ENCODE measurements at places on chromosomes 6 and 20.

DNA sequence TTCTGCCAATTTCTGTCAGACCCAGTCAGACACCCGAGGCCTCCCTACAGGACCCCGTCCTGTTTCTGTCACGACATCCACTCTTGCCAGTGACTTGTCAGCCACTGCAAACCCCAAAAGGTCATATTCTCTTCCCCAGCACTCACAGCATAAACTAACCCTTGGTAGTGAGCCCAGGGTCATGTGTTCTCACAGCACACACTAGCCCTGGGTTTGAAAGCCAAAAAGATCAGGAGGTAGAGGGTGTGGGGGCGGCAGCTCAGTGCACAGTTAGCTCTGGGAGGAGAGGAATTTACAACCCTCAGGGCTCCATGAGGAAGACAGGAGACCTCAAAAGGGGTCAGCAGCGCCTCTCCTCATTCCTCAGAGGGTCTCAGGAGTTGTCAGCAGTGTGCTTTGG is 9.9 kb upstream of the SNX9 start:
- no peaks in the 10 kb centered on the region for H3K27me3 ChIP-seq
- peak; percentile 63 for DNase-seq
- H3K4me1 ChIP-seq = peaks cover 26% of the 10 kb centered on the region
- H3K4me3 ChIP-seq = no peak overlapping the region
- no peak overlapping the region for H3K27ac ChIP-seq

- no peaks in the 10 kb centered on the region for H3K36me3 ChIP-seq
- no peak overlapping the region for H3K4me3 ChIP-seq
- H3K4me1 ChIP-seq = no peaks in the 10 kb centered on the region
- no peak overlapping the region for H3K27ac ChIP-seq
- no peak for DNase-seq
- no peaks in the 10 kb centered on the region for H3K27me3 ChIP-seq
These were observed 226.0 kb downstream of the SLC24A3 start for GRCh38 chr20:19438488-19438887.

DNA sequence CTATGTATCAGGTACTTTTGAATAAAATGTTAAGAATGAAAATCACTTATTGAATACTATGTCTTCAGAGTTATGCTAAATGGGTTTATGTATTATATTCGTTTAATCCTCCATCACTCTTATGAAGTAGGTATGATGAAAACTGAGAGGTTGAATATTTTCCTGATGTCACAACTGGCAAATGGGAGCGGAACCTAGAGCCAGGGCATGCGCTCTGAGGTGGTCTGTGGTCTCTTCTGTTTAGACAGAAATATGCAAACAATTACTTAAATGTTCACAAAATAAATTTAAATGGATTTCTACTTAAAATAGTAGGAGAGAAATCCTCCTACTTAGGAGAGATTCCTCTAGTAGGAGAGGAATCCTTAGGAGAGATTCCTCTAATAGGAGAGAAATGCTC is 21.3 kb upstream of the UTRN start:
- H3K4me1 ChIP-seq = peaks cover 16% of the 10 kb centered on the region
- peak overlapping the region; percentile 23 for H3K27ac ChIP-seq
- H3K27me3 ChIP-seq = no peaks in the 10 kb centered on the region
- DNase-seq = no peak

GRCh38 chr6:112128208-112128607 is 40.8 kb downstream of the FAM229B start:
- no peak for DNase-seq
- no peaks in the 10 kb centered on the region for H3K4me1 ChIP-seq
- no peak overlapping the region for H3K4me3 ChIP-seq

DNA sequence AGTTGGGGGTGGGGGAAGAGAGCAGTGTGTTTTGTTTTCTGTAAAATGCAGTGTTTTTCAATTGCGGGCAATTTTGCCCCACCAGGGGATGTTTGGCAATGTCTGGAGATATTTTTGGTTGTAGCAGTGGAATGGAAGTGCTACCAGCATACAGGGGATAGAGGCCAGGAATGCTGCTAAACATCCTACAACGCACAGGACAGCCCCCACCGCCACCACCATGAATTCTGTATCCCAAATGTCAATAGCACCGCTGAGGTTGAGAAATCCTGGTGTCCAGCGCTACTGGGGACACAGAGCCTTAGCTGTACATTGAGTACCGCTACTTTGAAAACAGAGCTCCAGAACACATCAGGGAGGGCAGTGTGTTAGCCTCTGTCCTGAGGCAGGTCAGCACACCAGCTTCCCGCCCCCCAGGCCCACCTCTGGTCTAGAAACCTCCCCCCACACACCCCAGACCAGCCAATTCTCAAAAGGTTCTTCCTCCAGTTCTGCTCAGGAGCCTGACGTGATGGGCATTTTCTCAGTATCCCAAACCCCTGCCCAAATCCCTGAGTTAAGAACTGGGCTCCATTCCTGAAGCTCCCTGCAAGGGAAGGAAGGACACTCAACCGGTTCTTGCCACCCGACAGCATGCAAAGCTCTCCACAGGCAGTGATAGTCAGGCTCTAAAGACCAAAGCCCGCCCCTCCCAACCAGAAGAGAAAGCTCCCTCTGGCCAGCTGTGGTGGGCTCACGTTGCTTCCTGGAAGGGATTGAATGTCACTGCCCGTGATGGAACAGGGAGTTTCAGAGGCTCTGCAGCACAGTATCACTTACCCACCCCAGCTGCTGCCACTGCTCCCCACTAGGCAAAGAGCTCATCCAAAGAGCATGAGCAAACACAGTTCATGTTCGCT is 321.5 kb upstream of the JARID2 start:
- no peaks in the 10 kb centered on the region for H3K36me3 ChIP-seq
- H3K27ac ChIP-seq = peak overlapping the region; percentile 84
- no peak for DNase-seq

GRCh38 chr20:41379551-41379950 is 12.9 kb upstream of the EMILIN3 start:
- no peak overlapping the region for H3K4me3 ChIP-seq
- no peak overlapping the region for H3K27ac ChIP-seq
- no peaks in the 10 kb centered on the region for H3K4me1 ChIP-seq
- H3K27me3 ChIP-seq = no peaks in the 10 kb centered on the region
- DNase-seq = no peak

- no peaks in the 10 kb centered on the region for H3K4me1 ChIP-seq
- no peak overlapping the region for H3K27ac ChIP-seq
- no peaks in the 10 kb centered on the region for H3K27me3 ChIP-seq
These were observed 348.0 kb downstream of the HDGFL1 start for GRCh38 chr6:22917344-22917743.

GRCh38 chr6:36514554-36515456 is 32.5 kb downstream of the STK38 start:
- H3K27me3 ChIP-seq = no peaks in the 10 kb centered on the region
- no peaks in the 10 kb centered on the region for H3K36me3 ChIP-seq
- H3K4me1 ChIP-seq = peaks cover 20% of the 10 kb centered on the region
- H3K27ac ChIP-seq = peak overlapping the region; percentile 17

- no peaks in the 10 kb centered on the region for H3K27me3 ChIP-seq
- H3K36me3 ChIP-seq = peaks cover 3% of the 10 kb centered on the region
- peak overlapping the region; percentile 100 for H3K27ac ChIP-seq
- peaks cover 57% of the 10 kb centered on the region for H3K4me1 ChIP-seq
- DNase-seq = peak; percentile 55
These were observed 784 bp downstream of the FKBP5 start for GRCh38 chr6:35687658-35688604.

- no peak overlapping the region for H3K4me3 ChIP-seq
- no peaks in the 10 kb centered on the region for H3K27me3 ChIP-seq
- no peak overlapping the region for H3K27ac ChIP-seq
These were observed 12.6 kb downstream of the GLP1R start for GRCh38 chr6:39061182-39061581.

- H3K27me3 ChIP-seq = no peaks in the 10 kb centered on the region
- DNase-seq = no peak
- H3K27ac ChIP-seq = no peak overlapping the region
These were observed 67.1 kb downstream of the EDN1 start for GRCh38 chr6:12356983-12357972.

GRCh38 chr6:130482645-130483390 is 117.0 kb downstream of the TMEM200A start:
- no peak for DNase-seq
- H3K4me3 ChIP-seq = no peak overlapping the region
- H3K36me3 ChIP-seq = no peaks in the 10 kb centered on the region
- no peaks in the 10 kb centered on the region for H3K27me3 ChIP-seq
- H3K4me1 ChIP-seq = no peaks in the 10 kb centered on the region

- H3K4me1 ChIP-seq = no peaks in the 10 kb centered on the region
- DNase-seq = no peak
- no peaks in the 10 kb centered on the region for H3K36me3 ChIP-seq
- H3K27me3 ChIP-seq = no peaks in the 10 kb centered on the region
These were observed 71.4 kb upstream of the PBOV1 start for GRCh38 chr6:138289739-138290138.

GRCh38 chr6:146369866-146370265 is 173.8 kb upstream of the RAB32 start:
- H3K27me3 ChIP-seq = no peaks in the 10 kb centered on the region
- no peaks in the 10 kb centered on the region for H3K36me3 ChIP-seq
- H3K27ac ChIP-seq = no peak overlapping the region
- no peak for DNase-seq

DNA sequence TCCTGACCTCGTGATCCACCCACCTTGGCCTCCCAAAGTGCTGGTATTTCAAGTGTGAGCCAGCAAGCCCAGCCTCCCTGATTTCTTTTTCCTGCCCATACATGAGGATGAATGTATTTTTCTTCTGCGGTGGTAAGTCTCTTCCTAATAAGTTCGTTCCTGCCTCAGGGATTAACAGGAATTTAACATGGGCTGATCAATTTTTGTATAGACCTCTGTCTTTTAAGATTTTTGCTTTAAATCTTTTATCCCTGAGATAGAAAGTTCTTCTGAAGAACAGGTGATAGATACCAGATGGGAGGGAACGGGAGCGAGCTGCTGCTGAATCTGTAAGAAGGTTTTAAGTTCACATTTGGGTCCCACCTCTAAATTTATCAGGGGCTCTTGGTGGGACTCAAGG is 7.0 kb upstream of the ZNFX1 start:
- peaks cover 21% of the 10 kb centered on the region for H3K36me3 ChIP-seq
- DNase-seq = no peak
- no peak overlapping the region for H3K27ac ChIP-seq

GRCh38 chr6:156822747-156823206 is 45.6 kb downstream of the ARID1B start:
- H3K4me3 ChIP-seq = no peak overlapping the region
- H3K36me3 ChIP-seq = no peaks in the 10 kb centered on the region
- H3K4me1 ChIP-seq = peaks cover 22% of the 10 kb centered on the region
- DNase-seq = no peak

- peak overlapping the region; percentile 18 for H3K4me3 ChIP-seq
- no peak for DNase-seq
- H3K36me3 ChIP-seq = no peaks in the 10 kb centered on the region
- H3K4me1 ChIP-seq = no peaks in the 10 kb centered on the region
- H3K27me3 ChIP-seq = no peaks in the 10 kb centered on the region
- H3K27ac ChIP-seq = peak overlapping the region; percentile 84
These were observed 8.2 kb upstream of the QKI start for GRCh38 chr6:163406366-163406765.

- H3K36me3 ChIP-seq = no peaks in the 10 kb centered on the region
- DNase-seq = no peak
- no peak overlapping the region for H3K27ac ChIP-seq
- no peaks in the 10 kb centered on the region for H3K4me1 ChIP-seq
- no peaks in the 10 kb centered on the region for H3K27me3 ChIP-seq
These were observed 74.6 kb upstream of the CEP85L start for GRCh38 chr6:118725944-118726343.

DNA sequence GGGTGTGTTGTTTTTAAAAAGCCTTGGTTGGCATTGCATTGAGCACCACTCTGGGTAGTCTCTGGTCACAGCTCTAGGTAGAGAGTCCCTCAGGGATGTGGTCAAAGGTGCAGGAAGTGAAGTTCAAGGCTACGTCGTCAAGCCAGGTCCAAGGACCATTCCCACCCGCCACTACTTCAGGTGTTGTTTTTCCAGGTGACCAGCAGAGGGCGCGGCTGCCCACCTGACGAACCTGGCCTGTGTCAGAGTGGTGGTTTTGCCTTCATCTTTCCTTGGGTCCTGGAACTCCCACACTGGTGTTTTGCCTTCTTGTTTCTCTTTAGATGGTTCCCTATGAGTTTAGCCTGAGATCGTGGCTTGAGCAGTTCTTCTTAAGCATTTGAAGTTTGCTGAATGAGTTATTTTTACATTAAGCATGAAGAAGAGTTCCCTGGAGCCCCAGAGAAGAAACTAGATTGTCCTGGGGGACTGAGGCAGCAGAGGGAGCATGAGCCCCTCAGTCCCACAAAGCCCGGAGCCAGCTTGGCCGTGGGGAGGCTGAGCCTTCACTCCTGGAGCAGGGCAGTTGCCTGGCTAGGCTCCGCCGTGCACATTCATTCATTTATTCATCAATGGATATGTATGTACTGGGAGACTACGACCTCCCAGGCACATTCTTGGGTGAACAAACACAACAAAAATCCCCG is 5.6 kb upstream of the PHACTR3 start:
- H3K4me1 ChIP-seq = no peaks in the 10 kb centered on the region
- H3K27ac ChIP-seq = no peak overlapping the region

GRCh38 chr6:15365273-15365687 is 119.4 kb downstream of the JARID2 start:
- peaks cover 49% of the 10 kb centered on the region for H3K4me1 ChIP-seq
- no peaks in the 10 kb centered on the region for H3K27me3 ChIP-seq
- no peaks in the 10 kb centered on the region for H3K36me3 ChIP-seq
- H3K4me3 ChIP-seq = no peak overlapping the region
- DNase-seq = peak; percentile 62

DNA sequence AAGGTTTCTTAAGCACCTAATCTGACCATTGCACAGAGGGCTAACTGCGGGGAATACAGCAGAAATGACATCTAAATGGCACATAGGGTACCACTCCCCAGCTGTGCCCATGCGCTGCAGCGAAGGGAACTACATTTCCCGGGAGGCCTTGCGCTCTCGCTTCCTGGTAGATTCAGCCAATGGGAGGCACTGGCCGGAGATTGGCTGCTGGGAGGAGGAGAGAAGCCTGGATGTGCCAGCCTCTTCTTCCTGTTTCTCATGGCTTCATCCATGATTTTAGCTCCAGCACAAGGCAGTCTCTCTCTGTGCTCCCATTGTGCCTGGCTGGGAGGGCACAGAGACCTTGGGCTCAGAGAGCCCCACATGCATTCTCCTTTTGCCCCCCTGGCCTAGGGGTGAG is 101.7 kb upstream of the FOXA2 start:
- DNase-seq = no peak
- no peak overlapping the region for H3K27ac ChIP-seq
- no peaks in the 10 kb centered on the region for H3K4me1 ChIP-seq
- no peaks in the 10 kb centered on the region for H3K27me3 ChIP-seq
- H3K36me3 ChIP-seq = no peaks in the 10 kb centered on the region

GRCh38 chr6:89596056-89596455 is 42.5 kb downstream of the LYRM2 start:
- no peak overlapping the region for H3K27ac ChIP-seq
- no peaks in the 10 kb centered on the region for H3K4me1 ChIP-seq

DNA sequence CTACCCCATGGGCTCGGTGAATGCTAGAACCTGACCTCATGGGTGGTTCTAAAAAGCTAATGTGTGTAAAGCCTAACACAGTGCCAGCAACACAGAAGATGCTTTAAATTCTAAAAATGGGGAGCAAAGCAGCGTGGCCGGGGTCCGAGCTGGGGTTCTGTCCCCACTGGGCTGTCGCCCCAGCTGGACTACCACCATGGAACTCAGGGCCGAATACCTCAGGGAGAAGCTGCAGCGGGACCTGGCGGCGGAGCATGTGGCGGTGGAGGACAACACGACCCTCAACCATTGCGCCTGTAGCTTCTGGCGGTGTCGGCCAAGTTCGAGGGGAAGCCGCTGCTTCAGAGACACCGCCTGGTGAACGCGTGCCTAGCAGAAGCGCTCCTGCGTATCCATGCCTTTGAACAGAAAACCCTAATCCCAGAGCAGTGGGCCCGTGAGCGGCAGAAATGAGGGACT is 8.4 kb downstream of the SOX4 start:
- no peak overlapping the region for H3K4me3 ChIP-seq
- H3K36me3 ChIP-seq = peaks cover 7% of the 10 kb centered on the region
- H3K27ac ChIP-seq = no peak overlapping the region
- H3K4me1 ChIP-seq = peaks cover 16% of the 10 kb centered on the region
- no peaks in the 10 kb centered on the region for H3K27me3 ChIP-seq
- no peak for DNase-seq
